Hindlimb muscle (tissue), 1 donor: ENCODE measurements at places on chromosomes 5 and 9. TPM values are rescaled to one million over a fixed set of nuclear protein-coding genes. Genes with fewer than 3 reads are reported as not detected.

The ADRA1B gene
- polyA plus RNA-seq = 0.92 TPM

DNA sequence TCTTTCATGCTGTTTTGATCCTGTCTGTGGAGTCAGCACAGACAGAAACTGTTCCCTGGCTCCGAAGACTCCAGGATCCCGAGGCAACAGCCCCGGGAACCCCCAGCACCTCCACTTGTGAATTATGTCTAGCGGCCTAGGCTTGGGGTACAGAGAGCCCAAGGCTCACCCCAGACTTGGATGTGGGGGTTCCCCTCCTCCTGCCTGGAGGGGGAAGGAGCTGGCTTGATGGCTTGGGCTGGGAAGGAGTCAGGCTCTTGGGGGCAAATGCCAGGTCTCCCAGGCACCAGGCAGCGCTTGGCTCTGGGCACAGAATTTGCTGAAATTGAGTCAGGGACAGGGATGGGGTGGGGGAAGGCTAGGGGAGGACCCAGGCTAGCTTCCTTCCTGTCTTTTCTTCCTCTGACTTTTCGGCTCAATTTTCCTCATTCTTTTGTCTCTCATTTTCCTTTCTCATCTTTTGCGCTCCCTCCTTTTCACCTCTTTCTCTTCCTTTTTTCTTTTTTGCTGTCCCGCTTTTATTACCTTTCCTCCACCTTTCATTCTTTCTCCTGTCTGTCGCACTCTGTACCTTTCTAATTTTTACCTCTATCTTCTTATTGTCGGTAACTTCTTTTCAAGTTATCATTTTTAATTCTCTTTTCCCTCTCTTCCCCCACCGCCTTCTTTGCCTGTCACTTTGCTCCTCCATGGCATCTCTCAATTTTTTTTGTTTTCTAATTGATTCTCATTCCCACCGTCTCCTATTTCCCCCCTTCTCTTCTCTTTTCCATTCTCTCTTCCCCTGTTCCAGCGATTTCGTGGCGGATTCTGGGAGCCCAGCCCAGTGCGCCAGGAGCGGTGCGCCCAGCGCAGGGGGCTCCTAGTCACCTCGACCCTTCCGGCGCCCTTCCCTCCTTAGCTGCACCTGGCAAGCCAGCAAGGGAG is 10.5 kb downstream of the MSX2 start:
- DNase-seq = no peak

DNA sequence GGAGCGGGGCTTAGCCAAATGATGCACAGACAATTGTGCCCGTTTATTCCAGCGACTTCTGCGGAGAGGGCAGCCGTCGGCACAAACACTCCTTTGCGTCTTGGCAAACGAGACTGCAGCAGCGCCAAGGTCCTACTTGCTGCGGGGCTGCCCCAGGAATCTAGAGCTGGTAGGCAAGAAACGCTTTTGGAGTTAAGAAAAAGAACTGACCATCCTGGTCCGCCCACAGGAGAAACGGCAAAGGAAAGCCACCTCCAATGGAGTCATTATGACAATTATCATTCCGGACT is 2.3 kb downstream of the RXFP3 start:
- no peak for DNase-seq

The GNA14 gene
- 6.0 TPM for polyA plus RNA-seq

- DNase-seq = no peak
These were observed 155.3 kb downstream of the COL23A1 start for GRCh38 chr5:178434851-178435250.

DNA sequence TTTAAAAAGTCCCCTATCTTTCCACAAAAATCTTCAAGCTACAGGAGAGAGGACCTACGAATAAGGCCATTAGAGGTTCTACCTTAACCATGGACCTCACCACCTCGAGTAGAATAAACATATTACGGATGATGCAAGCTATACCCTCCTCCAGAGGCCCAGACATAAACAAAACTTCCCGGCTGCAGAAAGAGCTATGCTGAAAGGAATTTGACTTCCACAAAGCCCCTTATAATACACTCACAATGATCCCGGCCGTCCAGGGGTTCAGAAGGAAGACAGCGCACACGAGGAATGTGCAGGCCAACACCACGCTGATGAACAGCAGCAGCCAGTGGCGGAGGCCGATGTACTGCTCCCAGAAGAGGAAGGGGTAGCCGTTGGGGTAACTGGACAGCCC is 59.0 kb downstream of the PTCH1 start:
- DNase-seq = no peak

DNA sequence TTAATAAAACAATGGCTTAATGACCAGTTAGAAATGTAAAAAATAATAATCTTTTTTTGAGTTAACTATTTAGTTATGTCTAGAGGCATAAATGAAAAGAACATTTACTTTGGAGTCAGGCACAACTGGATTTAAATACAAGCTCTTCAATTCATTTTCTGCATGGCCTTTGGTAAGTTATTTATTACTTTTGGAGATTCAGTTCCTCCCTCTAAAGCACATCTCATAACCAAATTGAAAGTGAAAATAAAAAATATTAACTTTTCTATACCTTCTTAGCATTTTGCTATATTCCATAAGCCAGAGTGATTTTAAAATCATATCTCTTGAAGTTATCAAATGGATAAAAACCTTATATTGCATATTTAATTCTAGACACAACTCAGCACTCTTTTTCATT is 434.9 kb upstream of the SMARCA2 start:
- no peak for DNase-seq

The SPINK7 gene
- polyA plus RNA-seq = 0.61 TPM

The ADCY2 gene
- polyA plus RNA-seq = 54.1 TPM

- no peak for DNase-seq
These were observed 65.7 kb downstream of the IRX2 start for GRCh38 chr5:2685651-2686272.

DNA sequence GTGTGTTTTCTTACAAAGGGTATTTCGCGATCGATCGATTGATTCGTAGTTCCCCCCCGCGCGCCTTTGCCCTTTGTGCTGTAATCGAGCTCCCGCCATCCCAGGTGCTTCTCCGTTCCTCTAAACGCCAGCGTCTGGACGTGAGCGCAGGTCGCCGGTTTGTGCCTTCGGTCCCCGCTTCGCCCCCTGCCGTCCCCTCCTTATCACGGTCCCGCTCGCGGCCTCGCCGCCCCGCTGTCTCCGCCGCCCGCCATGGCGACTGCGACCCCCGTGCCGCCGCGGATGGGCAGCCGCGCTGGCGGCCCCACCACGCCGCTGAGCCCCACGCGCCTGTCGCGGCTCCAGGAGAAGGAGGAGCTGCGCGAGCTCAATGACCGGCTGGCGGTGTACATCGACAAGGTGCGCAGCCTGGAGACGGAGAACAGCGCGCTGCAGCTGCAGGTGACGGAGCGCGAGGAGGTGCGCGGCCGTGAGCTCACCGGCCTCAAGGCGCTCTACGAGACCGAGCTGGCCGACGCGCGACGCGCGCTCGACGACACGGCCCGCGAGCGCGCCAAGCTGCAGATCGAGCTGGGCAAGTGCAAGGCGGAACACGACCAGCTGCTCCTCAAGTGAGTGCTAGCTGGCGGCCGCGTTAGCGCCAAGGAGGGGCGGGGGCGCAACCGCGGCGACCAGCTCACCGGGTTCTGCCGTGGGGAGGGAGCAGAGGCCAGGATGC is 480 bp downstream of the LMNB1 start:
- DNase-seq = peak; percentile 66

The CAMK2A gene
- 116 TPM for polyA plus RNA-seq

GRCh38 chr5:79834754-79835714 is 145.4 kb downstream of the CMYA5 start:
- DNase-seq = no peak

GRCh38 chr5:61307611-61308010 is 24.4 kb upstream of the ZSWIM6 start:
- no peak for DNase-seq

The FREM1 gene
- polyA plus RNA-seq = 20.2 TPM

DNA sequence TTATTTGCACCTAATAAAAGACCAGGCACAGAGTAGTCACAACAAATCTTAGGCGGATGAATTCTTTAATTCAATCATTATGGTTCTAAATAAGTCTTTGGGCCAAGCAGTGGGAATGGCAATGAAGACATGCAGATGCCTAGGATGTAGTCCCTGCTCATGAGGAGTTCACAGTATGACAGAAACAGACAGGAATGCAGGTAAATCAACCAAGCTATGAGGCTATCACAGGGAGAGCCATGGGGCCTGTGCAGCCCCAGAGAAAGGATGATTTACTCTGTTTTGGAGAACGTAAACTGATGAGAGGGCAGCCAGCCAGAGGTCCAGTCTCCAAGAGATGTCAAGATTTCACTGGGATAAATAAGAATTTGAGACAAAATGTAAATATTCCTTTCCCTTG is 129.4 kb downstream of the TRIM32 start:
- no peak for DNase-seq

The CAMSAP1 gene
- 29.0 TPM for polyA plus RNA-seq

DNA sequence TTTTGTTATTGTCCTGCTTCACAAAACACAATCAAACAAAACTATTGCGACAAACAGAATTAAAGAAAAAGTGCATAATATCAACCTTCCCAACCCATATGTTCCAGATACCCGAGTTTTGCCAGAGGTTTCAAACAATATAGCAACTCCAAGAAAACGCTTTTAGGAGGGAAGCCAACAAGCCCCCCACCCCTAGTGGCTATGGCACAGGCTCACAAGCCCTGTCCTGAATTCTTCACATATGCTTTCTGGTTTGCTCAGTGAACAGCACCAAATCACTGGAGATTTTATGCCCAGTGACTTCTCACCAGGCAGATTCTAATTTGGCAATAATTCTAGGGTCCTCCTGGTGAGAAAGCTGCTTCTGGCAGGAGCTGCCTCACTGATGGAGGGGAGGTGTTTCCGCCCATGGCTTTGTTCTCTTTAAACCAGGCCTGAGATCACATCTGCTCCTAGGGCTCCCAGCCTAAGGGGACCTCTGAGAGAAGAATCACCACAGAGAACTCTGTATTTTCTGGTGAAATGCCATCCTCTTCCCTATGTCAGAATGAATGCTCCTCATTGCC is 1982.4 kb downstream of the EFNA5 start:
- DNase-seq = no peak

- DNase-seq = no peak
These were observed 603.9 kb downstream of the CDH12 start for GRCh38 chr5:22249209-22249729.

The AIF1L gene
- 21.5 TPM for polyA plus RNA-seq

DNA sequence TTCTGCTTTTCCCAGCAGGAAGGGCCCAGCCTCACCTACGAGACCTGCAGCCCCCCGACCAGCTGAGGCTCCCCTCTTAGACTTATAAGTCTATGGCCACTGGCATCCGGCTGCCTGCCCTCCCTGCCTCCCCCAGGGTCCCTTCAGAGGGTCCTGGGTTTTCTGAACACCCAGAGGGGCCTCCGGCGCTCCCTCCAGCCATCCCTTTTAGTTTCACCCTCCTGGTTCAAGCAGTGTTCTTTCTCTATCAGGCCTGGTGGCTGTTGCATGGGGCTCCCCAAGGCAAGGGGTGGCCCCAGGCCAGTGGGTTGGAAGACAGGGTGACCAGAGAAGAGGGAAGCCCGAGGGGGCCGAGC is 21.8 kb downstream of the GOLGA2 start:
- DNase-seq = no peak

DNA sequence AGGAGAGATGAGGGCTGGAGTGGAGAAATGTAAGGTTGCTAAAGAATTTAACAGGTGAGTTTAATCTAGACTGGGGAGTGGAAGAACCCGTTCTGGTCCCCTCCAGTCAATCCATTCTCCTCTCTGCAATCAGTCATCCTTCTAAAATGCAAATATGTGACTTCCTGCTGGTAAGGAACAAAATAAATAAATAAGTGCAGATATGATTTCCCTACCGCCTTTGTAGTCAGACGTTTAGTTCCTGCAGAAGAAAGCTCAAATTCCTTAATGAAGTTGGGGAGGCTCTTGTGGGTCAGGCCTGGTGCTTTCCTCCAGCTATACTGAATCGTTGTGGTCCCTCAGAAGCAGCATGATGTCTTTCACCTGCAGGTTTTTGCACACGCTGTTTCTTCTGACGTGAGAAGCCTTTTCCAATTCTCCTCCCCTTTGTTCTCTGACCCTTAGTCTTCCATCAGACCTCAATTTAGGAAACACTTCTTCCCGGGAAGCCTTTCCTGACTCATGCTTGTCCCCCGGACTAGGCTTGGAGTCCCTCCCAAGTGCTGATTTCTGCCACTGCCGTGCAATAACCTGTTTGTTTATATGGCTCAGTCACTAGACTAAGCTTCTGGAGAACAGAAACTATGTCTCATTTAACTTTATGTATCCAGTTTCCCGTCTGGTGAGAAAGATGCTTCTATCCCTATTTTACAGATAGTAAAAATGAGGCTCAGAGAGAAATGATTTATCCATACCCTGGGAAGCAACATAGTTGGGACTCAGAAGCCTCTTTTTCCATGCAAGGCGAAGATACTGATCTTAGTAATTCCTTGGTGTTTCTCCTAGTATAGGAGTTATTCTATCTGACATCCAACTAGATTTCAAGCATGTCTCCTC is 1.3 kb downstream of the ATP6V1G1 start:
- DNase-seq = no peak

The RIC1 gene
- 15.2 TPM for polyA plus RNA-seq

DNA sequence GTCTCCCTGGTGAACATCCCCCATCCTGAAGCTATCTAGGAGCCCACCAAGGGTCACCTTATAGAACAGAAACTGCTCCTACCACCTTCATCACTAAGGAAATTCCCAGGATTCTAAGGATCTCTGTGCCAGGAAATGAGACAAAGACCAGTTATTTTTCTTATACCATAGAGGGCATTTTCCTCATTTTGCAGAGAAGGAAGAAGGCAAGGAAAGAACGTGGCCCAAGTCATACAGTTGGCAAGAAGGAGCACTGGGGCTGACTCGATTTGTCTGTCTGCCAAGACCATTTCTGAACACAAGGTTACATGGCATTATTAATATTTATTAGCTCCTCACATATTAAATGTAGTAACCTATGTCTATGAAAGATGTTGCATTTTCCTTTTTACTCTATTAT is 49.6 kb upstream of the TNFSF15 start:
- DNase-seq = no peak

- no peak for DNase-seq
These were observed 9.3 kb downstream of the CER1 start for GRCh38 chr9:14713187-14713767.

- DNase-seq = no peak
These were observed 81.4 kb downstream of the COL5A1 start for GRCh38 chr9:134723037-134723436.

DNA sequence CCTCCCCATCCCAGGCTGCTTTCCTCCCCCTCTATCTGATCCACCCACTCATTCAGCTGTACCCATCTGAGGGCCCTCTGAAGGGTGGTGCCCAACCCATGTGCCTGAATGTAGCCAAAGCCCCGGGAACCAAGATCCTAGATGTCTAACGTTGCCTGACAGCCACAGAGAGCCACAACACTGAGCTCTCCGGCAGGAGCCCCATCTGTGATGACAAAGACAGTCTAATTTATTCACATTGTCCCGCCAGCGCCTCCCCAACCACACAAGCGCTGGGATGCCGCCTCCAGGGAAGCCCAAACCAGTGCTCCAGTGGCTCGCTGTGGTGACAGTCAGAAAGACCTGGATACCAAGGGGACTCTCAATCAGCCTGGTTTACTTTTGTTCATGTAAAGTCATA is 8.4 kb downstream of the IGFBPL1 start:
- DNase-seq = no peak

GRCh38 chr5:122788996-122789395 is 14.1 kb downstream of the SNX2 start:
- no peak for DNase-seq
